ENCODE measurements at places on chromosomes 2 and 18.

GRCh38 chr2:100427627-100428258 lies 10.3 kb upstream of the CHST10 start:
- no peak for DNase-seq

DNA sequence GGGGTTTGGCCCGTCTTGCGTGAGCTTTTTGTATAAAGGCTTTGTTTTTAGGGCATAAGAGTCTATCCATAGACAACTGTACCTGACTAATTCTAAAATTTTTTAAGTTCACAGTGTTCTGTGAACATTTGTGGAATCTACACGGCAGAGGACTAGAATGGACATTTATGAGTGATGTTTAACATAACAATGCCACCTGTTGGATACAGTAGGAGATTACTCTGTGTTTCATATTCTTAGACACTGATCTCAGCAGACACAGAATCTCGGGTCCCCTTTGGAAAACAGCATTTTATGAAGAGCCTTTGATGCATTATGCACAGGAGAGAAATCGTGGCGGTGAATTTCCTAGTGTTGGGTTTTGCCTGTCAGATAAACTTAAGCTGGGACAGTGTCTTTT lies 752.2 kb downstream of the DPP10 start:
- DNase-seq: no peak

DNA sequence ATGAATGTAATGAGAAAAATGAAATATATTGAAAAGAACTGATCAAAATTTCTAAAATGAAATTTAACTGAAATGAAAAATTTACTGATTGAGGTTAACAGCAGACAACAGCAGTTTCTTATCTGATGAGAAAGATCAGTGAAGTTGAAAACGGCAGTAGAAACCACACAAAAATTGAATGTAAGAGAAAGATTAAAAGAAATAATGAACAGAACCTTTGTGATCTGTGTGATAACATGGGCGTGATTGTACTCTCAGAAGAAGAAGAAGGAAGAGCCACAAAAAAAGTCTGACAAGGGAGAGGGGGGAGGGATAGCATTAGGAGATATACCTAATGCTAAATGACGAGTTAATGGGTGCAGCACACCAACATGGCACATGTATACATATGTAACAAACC lies 45.2 kb downstream of the FAM117B start:
- no peak for DNase-seq

- DNase-seq: no peak
These were observed 14.5 kb upstream of the ZBTB14 start for GRCh38 chr18:5309888-5310470.

DNA sequence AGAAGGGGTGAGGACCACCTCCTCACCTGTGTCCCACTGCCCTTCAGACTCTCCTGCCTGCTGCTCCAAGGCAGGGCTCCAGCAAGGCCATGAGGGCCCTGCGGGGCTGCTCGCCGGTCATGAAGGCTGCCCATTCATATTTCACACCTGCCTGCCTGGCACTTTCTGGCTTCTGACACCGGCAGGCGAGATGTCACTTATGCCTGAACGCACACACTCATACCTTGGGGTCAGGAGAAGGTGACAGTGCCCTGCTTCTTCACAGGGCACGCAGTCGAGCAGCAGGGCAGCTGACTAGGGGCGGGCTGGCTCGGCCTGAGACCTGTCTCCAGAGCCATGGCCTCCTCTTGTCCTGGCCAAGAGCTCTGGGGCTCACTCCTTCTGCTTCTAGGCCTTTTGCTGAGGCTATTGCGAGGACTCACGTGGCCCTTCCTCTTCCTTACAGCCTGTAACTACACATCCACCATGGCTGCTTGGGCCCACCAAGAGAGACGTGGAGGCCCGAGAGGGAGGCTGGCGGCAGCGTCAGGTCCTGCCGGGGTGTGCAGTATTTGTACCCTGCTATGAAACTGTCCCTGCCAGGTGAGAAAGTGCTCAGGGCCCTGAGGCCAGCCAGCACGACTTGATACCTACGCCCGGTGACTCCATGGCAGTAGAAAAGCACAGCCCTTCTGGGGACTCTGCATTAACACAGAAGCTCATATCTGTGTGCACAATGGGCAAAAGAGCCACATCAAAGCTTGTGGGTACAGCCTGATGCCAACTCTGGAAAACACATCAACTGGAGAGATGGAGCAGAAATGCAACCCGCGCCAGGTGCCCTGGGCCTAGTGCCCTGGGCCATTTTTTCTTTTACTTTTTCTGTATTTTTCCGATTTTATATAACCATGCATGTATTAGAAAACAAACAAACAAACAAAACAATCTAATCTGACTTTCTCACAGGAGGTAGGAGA lies 30.6 kb downstream of the HS6ST1 start:
- no peak for DNase-seq

DNA sequence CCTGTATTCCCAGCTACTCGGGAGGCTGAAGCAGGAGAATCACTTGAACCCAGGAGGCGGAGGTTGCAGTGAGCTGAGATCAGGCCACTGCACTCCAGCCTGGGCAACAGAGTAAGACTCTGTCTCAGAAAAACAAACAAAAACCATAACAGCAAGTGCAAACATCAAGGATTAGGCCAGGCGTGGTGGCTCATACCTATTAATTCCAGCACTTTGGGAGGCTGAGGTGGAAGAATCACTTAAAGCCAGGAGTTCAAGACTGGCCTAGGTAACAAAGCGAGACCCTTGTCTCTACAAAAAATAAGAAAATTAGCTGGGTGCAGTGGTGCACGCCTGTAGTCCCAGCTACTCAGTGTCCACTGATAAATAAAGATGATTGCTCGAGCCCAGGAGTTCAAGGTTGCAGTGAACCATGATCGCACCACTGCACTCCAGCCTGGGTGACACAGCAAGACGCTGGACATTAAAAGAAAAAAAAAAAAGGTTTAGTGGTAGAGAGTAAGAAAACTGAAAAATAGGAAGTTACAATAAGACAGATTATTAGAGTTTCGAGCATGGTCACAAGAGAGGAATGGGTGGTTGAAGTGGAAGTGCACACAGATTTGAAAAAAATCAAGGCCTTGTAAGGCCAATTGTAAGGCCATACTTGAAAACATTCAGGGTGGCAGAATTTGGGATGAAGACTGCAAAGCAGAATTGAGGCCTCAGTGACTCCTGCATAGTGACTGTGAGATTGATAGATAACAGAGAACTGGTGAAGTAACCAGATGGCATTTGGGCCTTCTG lies 6.4 kb upstream of the KCMF1 start:
- no peak for DNase-seq

GRCh38 chr2:195586062-195586714 lies 70.8 kb upstream of the SLC39A10 start:
- no peak for DNase-seq

DNA sequence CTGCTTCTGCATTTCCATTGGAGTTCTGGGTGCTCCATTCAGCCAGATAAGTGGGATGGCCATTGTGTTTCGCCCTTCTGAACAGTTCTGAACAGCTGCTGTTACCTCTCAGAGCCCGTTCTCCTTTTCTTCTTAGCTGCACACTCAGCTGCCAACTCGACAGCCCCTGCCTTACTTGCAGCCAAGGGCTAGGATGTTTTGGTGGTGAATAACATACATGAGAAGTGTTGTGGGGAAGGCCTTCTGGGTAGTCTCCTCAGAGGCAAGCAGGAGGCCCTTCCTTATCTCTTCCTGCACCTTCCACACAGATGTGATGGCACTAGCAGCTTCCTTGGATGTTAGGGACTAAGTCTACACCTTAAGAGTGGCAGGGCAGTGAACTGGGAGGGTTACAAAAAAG lies 138.4 kb upstream of the NOSTRIN start:
- no peak for DNase-seq

GRCh38 chr18:70221156-70221914 lies 15.8 kb upstream of the RTTN start:
- no peak for DNase-seq

- no peak for DNase-seq
These were observed 16.1 kb upstream of the CREB1 start for GRCh38 chr2:207513551-207514257.

DNA sequence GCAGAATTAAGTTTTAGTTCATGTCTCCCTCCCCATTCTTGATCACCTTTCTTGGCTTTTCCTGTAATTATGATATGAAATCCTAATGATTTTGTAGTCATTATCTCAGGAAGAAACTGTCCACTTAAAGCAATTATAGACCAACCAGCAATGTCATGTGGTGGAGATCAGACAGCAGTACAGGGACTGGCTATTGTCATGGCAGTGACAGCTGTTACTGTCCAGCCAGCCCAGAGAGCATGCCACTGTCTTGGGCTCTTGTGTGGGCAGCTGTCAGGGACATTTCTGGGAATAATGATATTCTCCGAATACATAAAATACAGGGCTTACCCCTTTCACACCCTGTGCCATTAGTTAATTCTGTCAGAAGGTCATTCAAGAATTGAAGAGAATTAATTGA lies 355.3 kb upstream of the RAB12 start:
- DNase-seq: no peak

- no peak for DNase-seq
These were observed 221.0 kb downstream of the NOL4 start for GRCh38 chr18:34003687-34004086.

- no peak for DNase-seq
These were observed 21.1 kb downstream of the CRACDL start for GRCh38 chr2:98914713-98915580.

DNA sequence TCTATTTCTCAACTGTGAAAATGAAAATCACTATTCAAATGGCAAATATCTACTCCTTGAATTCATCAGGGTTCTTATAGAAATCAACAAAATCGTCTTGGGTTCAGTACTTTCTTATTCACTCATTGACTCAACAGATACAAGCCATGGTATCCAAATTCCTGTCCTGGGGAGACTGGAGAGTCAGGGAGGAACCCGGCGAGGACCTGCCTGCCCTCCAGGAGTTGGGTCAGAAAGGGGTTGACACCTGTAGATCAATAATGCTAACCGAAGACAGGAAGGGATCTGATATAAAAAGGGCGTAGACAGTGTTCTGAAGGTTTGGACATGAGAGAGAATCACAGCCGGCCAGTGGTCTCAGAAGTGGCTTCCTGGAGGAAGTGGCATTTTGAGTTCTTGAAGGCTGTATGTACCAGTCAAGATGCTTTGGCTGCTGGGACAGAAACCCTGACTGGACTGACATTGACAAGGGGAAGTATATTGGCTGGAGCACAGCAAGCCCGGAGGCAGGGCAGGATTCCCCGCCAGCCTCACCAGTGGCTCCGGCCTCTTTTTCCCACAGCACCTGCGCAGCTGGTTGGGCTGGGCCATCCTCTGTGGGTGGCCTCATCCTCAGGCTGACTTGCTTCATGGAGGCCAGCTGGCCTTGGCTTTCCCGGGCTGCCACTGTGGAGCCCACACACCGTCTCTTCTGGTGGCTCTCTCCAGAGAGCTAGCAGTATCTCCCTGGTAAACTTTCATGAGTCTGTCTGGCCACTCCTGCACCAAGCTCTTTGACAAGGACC lies 3.0 kb downstream of the LRRFIP1 start:
- DNase-seq: no peak

GRCh38 chr2:45833968-45834344 lies 182.5 kb downstream of the PRKCE start:
- DNase-seq: no peak

- no peak for DNase-seq
These were observed 31.7 kb upstream of the COBLL1 start for GRCh38 chr2:164873210-164873908.

DNA sequence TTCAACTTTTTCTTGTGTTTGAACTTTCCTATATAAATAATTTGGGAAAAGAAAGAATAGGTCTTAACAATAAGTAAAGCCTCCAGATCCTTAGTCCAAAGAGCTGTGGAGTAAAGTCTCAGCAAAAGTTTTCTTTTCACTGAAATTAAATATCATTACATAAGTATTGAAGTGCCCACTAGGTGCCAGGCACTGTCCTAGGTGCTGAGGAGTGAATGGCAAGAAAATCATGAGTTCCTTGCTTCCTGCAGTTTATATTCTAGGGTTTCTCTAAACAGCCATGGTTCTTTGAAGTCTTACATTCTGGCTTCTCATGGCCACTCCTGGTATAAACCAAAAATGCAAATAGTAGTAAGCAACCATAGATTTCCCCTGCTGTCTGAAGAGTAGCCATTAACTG lies 59.7 kb downstream of the SPP2 start:
- DNase-seq: no peak

DNA sequence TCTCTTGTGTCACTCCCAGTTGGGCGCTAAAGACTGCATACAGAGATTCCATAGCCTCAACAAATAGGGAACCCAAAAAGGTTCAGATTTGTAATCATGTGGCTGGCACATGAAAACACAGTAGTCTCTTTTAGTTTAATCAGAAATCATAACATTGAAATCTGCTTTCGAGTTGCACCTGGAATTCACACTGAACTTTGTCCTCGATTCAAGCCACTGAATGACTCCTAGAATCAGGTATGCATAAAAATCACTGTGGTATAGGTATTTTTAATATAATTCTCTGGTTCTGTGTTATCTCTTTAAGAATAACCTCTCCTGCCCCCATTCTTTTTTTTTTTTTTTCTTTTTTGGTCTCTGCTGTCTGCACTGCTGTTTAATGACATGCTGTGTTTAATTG lies 150.2 kb downstream of the KCNH7 start:
- DNase-seq: no peak

- no peak for DNase-seq
These were observed 6.3 kb downstream of the CFLAR start for GRCh38 chr2:201122276-201122675.

DNA sequence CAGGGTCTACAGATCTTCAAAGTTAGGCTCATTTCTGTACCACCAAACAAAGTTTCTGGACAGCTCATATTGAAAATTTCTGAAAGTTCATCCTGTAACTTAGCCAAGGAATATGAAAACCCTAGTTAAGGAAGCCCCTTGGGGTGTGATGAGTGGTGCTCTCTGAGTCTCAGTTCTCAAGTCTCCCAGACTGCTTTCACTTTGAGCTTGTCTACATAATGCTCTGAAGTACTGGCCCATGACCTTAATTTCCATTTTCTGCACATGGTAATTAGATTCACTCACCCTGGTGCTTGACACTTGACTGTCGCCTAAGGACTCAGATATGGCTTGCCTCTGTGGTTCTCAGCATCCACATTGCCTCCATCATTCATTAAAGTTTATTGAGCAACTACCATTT lies 51.7 kb upstream of the SATB2 start:
- DNase-seq: no peak

- no peak for DNase-seq
These were observed 11.9 kb upstream of the CREG2 start for GRCh38 chr2:101399021-101399799.

- no peak for DNase-seq
These were observed 178.5 kb downstream of the ACTR3 start for GRCh38 chr2:114068438-114068837.

GRCh38 chr2:3754795-3755194 lies 51.4 kb downstream of the DCDC2C start:
- DNase-seq: no peak

DNA sequence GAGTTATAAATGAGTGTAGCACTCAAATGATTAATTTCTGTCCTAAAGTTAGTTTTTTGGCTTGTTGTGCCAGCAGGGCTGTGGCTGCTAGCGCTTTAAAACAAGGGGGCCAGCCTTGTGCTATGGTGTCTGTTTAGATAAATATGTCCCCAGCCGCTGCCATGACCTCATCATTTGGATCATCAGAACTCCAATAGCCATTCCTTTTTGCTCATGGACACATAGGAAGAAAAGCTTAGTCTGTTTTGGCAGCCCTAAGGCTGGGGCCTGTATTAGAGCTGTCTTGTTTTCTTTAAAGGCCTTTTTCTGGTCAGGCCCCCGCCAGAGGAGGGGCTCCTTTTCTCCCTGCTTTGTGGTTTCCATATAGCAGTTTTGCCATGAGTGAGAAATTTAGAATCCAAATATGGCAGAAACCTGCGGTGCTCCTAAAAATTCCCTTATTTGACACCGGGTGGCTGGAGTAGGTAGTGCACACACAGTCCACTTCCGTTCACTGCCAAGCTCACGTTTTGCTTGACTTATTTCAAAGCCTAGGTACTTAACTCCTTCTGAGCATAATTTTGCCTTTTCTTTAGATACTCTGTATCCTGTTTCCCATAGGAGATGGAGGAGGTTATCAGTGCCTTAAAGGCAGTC lies 60.4 kb upstream of the SLC35G4 start:
- DNase-seq: no peak

Data from GOT3 (cell line).